Epithelial cell of proximal tubule (primary cell): ENCODE measurements at places on chromosomes 5 and 9. TPM values are rescaled to one million over a fixed set of nuclear protein-coding genes. Genes with fewer than 3 reads are reported as not detected.

The TSC1 gene
- 22.0 and 26.3 TPM in 2 replicates for total RNA-seq

The FUT7 gene
- total RNA-seq, result not detected in 2 replicates

The RBM27 gene
- total RNA-seq, result 16.5 and 17.4 TPM in 2 replicates

The PRRT1B gene
- total RNA-seq, result not detected in 2 replicates

The PTCH1 gene
- 1.7 and 3.5 TPM in 2 replicates for total RNA-seq

DNA sequence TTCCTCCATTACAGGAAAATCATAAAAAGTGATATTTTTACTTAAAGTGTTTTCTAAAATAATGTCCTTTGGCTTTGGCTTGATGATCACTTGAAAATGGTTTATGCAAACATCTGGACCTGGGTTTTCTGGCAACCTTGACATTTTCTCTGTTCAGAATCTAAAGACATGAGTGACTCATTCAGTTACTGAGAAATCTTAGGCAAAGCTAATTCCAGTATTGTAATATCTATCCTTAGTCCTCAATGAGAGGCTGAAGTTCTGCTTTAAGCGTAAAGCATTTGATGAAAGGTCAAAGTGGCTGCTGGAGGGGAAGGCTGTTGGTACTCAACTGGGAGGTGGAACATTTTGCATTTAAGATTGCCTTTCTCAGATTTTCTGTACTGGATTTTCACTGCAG lies 2.3 kb downstream of the MAN2A1 start:
- no peak for DNase-seq

GRCh38 chr5:62333250-62333794 lies 27.3 kb downstream of the KIF2A start:
- no peak for DNase-seq

DNA sequence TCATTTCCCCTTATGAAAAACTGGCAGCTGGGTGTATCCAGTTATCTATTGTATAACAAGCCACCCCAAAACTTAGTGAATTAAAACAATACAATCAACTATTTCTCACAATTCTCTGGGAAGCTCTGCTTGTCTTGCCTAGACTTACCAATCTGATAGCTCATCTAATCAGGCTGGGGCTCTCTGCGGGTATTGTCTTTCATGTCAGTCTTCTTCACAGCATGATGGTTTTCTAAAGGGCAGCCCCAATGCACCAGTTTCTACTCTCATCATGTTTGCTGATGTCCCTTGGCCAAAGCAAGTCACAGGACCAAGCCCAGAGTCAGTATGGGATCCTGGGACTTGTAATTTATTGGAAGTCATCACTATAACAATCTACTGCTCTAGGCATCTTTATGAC lies 433.5 kb downstream of the KIAA0825 start:
- no peak for DNase-seq

- DNase-seq, result no peak
These were observed 195.0 kb downstream of the PDE4D start for GRCh38 chr5:59698207-59699178.

DNA sequence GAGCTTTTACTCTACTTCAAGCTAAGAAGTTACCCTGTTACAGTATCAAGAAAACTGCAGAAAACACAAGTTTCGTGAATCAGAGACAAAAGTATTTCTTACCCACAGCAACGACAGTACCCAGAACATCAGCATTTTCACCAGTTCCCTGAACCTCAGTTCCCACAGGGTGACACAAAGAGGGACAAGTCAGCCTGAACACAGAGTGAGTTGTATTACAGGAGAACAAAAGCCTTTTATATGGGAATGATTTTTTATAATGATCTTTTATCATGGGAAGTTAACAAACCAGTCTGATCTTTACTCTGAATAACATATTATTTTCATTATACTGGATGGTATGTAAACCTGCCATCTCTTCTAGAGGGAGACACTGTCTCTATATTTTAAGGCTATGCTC lies 139.0 kb upstream of the ITGA1 start:
- DNase-seq, result no peak

- DNase-seq, result no peak
These were observed 17.4 kb downstream of the C9orf153 start for GRCh38 chr9:86242071-86242470.

GRCh38 chr9:76845254-76845653 lies 60.7 kb downstream of the PRUNE2 start:
- DNase-seq, result no peak

GRCh38 chr5:158958021-158958994 lies 141.4 kb downstream of the EBF1 start:
- DNase-seq, result no peak

DNA sequence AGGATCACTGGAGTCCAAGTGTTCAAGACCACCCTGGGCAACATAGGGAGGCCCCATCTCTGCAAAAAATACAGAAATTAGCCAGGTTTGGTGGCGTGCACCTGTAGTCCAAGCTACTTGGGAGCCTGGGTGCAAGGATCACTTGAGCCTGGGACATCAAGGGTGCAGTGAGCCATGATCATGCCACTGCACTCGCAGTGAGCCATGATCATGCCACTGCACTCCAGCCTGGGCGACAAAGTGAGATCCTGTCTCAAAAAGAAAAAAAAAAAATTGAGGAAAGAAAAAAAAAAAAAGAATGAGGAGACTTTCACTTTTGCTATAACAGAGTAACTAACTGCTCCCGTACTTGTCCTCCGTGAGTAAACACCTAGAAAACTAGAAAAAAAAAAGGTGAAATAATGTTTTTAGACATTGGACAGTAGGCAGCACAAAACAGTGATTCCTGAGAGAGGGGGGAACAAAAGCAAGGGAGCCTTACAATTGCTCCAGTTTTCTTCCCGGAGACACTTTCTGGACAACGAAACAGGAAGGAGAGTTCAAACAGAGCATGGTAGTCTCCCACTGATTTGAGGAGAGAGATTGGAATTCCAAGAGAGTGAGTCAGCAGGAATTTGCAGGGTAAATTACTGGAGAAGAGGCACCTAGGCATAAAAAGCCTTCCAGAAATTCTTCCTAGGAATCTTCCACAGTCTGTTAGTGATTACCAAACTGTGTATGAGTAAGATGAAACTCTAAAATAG lies 6.9 kb upstream of the ZBTB5 start:
- DNase-seq, result peak; percentile 95

GRCh38 chr5:1111241-1111726 lies 579 bp downstream of the SLC12A7 start:
- DNase-seq, result no peak

- no peak for DNase-seq
These were observed 4.4 kb upstream of the ST6GALNAC6 start for GRCh38 chr9:127903557-127904475.

GRCh38 chr5:169142264-169142970 lies 158.5 kb downstream of the SLIT3 start:
- no peak for DNase-seq

- no peak for DNase-seq
These were observed 33.7 kb downstream of the ZNF462 start for GRCh38 chr9:106896695-106897094.
